ENCODE measurements at places on chromosomes 7 and 10.

DNA sequence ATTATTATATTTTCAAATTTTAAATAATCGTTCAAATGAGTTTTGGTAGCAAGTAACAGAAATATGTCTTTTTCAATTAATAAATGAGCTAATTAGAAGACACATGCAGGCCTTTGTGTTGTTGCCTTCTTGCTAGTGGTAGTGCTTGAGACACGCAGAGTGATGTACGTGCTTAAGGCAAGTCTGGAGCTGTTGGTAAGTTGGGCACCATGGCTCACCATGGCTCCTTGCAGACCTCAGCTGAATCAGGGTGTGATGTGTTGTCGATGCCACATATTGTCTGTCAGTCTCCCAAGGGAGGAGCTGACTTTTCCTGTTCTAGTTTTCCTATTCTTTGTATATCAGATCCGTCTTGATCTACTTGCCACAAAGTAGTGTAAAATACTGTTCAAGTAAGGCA, 8.3 kb downstream of the CDK14 start:
- no peak for DNase-seq

GRCh38 chr10:7412237-7412927, 1.5 kb upstream of the SFMBT2 start:
- no peak for DNase-seq

DNA sequence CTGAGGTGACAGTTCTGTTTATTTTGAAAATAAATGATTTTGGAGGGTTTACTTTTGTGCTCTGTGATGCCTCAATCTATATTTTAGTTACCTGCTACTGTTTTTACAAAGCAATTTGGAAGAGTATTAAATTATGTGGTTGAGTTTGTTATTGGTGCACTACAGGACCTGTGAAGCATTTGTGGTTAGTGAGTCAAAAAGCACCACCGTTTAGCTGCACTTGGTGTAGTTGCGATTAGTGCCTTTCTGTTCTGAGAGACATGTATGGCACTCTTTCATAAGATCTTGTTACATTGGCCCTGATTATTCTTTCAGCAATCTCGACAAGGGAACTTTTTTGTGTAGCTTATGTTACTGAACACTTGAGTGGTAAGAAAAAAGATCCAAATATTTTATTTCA, 132.2 kb downstream of the BBS9 start:
- DNase-seq = no peak

DNA sequence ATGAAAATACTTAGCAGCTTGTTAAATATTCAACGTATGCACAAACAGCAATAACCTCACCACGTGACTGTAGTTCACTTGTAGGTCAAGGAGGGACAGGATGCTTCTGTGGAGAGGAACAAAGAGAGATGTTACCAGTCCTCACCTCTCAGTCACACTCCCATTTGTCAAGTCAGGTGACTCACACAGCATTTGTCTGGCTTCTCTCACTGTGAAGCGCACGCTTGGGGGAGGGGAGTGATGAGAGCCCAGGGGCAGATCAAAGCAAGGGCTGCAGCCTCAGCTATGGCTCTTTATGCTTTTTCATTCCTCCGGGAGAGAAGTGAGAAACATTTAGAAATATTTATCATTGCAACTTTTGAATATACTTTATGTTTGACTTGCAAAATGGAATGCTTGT, 2.9 kb upstream of the RBM20 start:
- peak; percentile 31 for DNase-seq

GRCh38 chr10:126207313-126207771, 180.9 kb downstream of the ADAM12 start:
- no peak for DNase-seq

DNA sequence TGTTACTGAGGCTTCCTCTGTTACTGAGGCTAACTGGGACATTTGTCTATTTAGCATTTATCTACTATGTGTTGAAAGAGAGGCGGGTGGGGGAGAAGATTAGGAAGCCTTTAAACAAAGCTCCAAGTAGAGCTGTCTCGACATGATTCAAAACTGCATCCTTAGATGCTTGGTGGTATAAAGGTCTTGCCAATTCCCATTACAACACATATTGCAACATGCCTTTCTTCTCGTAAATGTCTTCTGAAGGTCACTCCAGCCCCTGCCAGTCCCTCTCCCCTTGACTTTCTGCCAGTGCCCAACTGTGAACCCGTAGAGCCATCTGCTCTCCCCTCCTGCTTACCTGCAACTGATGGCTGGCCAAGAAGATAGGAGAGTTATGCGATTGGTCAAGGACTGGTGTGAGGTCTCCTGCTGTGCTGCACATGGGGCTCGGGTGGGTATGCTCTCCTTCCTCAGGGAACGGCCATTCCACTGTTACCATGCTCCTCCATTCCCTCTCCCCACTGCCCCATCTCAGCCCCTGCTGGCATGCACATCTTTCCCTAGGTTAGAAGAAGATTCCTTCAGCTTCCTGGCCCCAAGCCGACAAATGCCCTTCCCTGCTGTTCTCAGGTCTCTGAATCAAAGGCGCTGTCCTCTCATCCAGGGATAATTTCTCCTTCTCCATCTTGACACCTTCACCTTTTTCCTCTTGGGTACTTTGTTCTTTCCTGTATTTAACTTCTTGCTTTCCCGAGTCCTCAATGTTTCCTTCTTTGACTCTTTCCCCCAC, 43.6 kb upstream of the ZNF32 start:
- DNase-seq = no peak

- DNase-seq = no peak
Measured at GRCh38 chr7:27689591-27690164, 27.0 kb upstream of the HIBADH start.

DNA sequence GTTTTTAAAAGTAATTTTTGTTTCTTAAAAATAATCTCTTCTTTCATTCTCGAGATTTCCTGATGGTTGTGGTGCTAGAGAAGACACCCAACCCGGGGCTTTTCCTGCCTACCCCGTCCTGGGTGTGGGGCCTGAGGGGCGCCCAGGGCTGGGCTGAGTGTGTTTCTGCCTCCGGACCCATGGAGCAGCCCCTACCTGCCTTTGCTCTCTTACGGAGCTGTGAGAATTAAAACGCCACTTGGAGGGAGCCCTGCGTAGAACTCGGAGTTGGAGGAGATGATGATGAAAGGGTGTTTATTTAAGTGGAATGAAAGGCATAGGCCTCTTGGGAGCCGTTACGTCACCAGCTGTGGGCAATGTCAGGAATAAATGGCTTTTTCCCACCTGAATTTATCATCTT, 261.8 kb upstream of the SHH start:
- DNase-seq = no peak

DNA sequence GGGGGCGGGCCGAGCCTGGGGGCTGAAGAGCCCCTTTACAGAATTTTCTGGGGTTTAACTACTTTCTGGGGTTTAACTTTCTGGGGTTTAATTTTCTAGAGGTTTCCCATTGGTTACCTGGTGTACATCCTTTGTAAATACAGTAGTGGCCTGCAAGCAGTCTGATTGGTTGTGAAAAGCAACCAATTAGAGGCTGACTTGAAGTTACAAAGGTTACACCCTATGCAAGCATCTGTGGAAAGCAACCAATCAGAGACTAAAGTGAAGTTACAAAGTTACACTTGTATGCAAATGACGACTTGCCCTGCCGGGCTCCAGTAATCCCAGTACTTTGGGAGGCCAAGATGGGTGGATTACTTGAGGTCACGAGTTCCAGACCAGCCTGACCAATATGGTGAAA, 27.4 kb downstream of the GTF2I start:
- no peak for DNase-seq

DNA sequence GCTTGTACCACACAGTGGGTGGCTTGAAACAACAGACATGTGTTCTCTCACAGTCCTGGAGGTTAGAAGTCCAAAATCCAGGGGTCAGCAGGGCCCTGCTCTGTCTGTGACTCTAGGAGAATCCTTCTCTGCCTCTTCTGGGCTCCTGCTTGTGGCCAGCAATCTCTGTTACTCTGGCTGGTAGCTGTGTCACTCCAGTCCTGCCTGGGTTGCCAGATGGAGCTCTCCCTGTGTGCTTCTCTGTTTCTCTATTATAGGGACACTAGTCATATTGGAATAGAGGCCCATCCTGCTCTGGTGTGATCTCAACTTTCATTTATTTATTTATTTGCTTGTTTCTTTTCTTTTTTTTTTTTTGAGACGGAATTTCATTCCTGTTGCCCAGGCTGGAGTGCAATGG, 276.6 kb upstream of the GALNT17 start:
- DNase-seq = no peak

DNA sequence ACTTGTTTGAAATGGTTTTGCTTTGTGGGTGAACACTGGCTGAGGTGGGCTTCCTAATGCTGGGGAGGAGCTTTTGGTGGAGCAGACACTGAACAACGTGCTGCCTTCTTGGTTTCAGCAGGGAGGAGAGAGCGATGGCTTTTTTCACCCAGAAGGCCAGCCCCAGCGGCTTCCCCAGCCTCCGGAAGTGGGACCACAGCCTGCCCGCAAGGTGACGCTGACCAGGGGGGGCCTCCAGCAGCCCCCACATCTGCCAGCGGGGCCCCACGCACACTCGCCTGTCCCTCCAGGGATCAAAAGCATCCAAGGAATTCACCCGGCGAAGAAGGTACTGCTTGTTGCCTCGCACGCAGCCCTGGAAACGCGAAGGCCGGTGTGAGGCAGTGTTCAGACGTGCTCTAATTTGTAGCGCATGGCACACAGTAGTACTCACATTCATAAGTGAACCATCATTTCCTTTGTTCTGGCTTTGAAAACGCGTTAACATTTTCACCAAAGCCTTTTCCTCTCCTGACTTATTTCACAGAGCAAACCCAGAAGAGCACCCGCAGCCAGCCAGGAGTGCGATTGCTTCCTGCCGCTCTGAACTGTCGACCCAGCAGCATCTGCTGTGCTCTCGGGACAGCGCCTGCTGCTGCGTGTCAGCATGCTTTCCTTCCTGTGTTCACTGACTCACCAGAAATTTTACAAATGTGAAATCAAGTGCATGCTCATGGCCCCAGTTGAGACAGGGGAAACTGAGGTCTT, 48.4 kb downstream of the SHH start:
- no peak for DNase-seq

GRCh38 chr7:143884241-143884968, 17.6 kb downstream of the TCAF1 start:
- no peak for DNase-seq

DNA sequence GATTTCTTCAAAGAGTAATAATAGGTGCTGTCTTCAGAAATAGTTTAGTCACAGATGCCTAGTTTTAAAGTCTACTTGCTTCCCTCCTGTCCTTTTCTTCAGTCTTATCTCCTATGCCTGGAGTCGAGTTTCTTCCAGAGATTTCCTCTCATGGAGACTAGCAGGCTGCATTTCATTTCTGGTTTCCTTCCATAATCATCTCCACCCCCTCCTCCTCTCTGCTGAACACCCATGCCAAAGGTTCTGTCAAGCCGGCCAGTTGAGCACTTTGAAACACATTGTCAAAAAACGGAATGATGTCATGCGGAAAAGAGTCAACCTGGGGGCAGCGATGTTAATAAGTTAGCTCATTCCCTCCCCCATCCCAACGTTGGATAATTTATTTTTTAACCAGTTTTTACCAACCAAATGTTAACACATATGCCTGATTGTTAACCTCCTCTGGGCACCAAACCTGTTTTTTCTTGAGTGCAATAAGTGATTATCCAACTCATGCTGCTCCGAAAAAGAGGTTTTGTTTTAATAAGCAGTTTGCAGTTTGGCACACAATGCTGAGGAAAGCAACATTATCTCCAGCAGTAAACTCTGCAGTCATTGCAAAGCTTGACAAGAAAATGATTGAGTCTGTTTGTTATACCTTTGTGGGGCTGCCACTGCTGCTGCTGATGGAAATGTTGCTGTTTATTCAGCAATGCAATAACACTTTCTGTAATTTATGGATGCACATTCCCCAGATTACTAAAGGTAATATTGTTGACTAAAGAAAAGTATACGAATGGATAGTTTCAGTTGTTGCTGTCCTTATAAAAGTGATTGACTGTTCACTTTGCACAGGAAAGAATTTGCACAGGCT, 161.6 kb downstream of the LRMDA start:
- no peak for DNase-seq

DNA sequence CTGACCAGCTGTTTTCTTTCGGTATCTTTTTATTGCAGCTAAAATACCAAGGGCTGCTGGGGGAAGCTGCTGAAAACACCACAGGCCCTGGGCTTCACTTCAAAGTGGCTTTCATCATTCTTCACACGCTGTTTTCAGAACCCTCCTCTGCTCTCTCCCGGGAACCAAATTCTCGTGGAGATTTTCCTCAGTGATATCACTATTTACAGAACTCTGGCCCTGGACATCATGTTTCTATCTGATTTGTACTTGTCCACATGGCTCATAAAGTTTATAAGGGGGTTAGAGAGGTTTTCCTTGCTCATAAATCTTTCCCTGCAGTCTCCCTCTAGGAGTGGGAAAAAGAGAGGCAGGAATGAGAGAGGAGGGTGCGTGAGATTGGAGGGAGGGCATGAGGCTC, 177.4 kb upstream of the NPVF start:
- no peak for DNase-seq

DNA sequence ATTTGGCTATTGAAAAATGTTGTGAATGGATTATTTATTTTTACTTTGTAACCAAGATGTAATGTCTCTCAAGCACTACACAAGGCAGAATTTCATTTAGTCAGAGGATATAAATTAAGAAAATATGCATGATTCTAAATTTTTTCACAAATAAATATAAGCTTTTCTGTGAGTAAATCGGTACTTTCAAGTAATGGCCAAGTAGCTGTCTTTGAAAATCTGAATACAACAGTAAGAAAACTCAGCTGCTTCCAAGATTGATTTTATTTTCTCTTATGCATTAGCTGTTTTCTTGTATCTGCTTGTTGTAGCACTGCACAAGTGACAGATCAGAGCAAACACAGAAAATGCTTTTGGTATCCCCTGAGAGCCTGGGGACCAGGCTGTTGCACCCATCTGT, 998.5 kb upstream of the GHITM start:
- no peak for DNase-seq

DNA sequence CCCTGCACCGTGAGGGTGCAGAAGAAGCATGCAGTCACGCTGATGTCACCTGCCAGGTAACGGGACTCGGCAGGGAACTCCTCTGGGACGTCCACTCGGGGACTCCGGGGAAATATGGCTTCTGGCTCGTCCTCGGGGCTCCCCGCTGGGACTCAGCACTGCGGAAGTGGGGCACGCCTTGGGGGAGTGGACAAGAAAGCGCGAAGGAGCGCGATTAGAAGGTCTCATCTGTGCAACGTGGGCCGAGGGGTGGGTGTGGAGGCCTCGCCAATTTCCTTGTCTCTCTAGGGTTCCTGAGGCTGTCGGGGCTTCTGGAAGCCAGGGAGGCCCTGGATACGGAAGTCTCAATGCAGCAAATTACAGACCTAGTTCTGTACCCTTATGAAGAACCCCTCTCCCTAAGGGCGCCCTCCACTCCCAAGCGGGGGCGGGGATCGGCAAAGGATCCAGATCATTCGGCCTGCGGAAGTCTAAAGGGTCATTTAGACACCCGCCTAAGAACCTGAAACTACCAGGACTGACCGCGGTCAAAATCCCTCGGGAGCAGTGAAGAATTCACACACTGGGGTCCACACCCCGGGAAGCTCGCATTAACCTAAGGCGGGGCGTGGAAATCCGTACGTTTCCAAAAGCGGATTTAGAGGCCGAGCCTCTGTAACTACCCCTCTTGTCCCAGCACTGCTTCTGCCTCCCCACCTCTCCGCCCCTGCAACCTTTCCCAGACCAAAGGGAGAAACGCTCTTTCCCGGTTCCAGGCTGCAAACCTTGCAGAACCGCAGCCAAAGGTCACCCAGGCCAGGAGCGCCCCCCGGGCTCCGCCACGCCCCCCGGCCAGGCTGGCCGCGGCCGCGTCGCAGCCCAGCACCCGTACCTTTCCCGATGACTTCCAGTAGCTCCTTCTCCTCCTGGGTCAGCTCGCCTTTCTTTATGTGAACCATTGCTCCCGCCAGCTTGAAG, 640 bp downstream of the ANKMY2 start:
- DNase-seq = peak; percentile 78

- no peak for DNase-seq
Measured at GRCh38 chr7:107161415-107161814, 7.4 kb upstream of the HBP1 start.

GRCh38 chr7:155844019-155844453, 31.8 kb upstream of the SHH start:
- DNase-seq = no peak

Data from CD8-positive, alpha-beta T cell (primary cell).